Activated CD8-positive, alpha-beta T cell treated with anti-CD3 and anti-CD28 coated beads, Interleukin-2, amount 10 ng/mL, durations not matched to agents 7 days and 5 days (primary cell): ENCODE measurements at places on chromosomes 6 and 20. TPM values are rescaled to one million over a fixed set of nuclear protein-coding genes. Genes with fewer than 3 reads are reported as not detected.

OR12D3 gene
- total RNA-seq, result not detected

CRYBG1 gene
- total RNA-seq, result 36.8 TPM

CALHM4 gene
- total RNA-seq, result not detected

DNA sequence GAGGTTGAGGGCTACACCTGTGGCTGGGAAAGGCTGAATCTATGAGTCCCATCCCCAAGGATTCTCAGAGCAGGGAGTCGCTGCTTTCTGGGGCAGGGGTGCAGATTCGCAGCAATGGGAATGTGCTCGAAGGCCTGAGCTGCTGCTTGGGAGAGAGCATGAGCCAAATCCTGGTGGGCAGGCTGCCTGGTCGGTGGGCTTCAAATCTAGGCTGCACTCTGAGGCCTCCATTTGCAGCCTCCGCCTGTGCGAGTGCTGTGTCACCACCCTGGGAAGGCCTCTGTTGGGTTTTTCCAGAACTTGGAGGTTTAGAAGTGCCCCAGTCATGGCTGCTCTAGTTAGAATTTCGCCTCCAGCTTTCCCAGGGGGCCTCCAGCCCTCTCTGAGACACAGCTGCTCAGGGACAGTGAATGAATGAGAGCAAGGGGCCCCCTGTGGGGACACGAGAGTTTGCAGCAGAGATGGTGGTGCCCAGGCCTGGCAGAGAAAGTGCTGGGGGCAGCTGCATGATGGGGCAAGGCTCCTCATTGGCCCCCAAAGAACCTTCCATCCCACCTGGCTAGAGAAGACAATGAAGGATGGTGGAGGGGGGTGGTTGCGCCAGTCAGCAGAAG lies 31.1 kb upstream of the RNF24 start:
- DNase-seq, result no peak

DNA sequence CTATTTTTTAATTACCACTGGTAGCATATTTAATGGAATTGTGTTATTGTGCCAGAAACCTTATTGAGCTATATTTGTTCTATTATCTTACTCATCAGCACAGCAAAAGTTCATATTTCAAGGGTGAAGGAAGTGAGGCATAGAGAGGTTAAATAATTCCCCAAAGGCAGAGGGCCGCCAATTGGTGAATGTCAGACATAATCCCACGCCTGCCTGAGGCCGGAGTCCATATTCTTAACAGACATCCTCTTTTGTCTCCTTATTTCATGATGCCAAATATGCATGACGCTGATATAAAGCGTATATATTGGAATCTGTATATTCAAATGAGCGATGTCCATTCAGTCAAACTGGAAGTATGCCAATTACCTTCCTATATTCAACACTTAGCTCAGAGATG lies 505.0 kb upstream of the SLC35B3 start:
- DNase-seq, result no peak

GRCh38 chr6:46583721-46584120 lies 68.9 kb downstream of the CYP39A1 start:
- DNase-seq, result no peak

DNA sequence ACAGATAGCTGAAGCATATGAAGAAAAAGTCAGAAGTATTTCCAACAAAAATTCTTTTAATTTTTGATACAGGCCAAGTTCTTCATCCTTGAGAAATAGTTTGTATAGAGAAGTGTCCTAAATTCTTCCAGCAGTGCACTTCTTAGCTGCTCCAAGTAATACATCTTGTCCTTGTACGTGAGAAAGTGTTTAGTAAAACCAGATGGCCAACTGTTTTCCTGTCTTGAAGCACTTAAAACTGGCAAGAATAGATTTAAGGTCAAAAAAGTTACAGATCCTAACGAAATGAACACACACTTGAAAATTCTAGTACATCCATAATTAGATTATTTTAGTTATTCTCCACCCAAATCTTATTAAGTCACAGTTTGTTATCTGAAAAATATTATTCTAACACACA lies 52.2 kb upstream of the HSF2 start:
- no peak for DNase-seq

GRCh38 chr6:113584767-113585166 lies 272.4 kb upstream of the MARCKS start:
- no peak for DNase-seq

- DNase-seq, result no peak
These were observed 16.2 kb upstream of the IYD start for GRCh38 chr6:150352321-150353296.

DNA sequence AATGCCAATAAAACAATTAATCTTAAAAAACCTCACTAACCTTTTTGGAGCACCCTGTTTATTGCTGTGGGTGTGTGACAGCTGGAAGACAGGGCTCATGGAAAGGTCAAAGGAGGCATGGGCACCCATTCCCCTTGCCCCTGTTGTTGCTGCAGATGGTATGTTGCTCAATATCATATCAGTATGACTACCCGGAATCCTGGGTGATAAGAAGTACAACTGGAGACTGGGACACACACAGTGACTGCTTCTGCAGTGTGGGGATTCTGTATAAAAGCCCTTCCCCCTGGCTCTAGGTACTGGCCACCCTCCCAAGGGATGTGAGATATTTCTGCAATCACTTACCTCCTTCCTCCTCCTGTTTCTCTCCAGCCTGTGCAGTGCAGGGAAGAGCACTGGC lies 47.3 kb upstream of the IL20RA start:
- no peak for DNase-seq
